Activated naive CD8-positive, alpha-beta T cell treated with anti-CD3 and anti-CD28 coated beads for 36 hours (primary cell): ENCODE measurements at places on chromosomes 16 and 17.

GRCh38 chr16:9913604-9914326 is 268.5 kb downstream of the GRIN2A start:
- no peak for DNase-seq

DNA sequence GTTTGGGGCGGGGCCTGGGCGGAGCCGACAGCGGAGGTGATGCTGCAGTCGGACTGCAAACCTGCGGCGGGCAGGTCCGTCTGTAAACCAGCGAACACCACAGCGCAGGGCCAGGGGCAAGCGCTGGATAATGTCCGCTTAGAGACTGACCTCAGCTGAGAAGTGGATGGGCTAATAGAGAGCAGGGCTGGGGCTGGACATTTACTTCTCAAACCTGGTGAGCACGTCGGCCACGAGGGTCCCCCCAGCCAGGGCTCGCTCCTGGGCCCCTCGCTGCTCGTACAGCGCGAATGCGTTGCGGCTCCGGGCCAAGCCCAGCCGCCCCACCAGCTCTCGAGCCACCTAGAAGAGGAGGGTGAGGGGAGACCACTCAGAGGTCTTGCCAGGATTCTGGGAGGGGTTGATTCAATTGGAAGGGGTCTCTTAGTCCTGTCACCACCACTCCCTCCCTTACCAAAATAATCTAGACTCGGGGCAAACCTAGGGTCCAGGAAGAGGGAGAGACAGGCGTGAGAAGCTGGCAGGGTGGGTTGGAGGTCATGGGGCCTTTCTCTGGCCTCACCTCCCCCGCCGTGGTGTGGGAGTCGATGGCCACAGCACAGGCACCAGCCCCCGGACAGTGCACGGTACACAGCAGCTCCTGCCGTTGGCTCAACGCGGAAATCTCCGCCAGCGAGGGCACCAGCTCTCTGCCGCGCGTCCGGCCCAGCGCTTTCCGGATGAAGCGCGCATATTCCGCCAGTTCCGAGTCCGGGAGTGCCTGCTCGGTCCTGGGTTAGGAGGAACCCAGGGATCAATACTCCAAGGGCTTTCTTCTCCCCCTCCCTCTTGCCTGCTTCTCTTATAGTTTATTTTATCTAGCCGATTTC is 5.8 kb downstream of the PLEKHH3 start:
- no peak for DNase-seq

DNA sequence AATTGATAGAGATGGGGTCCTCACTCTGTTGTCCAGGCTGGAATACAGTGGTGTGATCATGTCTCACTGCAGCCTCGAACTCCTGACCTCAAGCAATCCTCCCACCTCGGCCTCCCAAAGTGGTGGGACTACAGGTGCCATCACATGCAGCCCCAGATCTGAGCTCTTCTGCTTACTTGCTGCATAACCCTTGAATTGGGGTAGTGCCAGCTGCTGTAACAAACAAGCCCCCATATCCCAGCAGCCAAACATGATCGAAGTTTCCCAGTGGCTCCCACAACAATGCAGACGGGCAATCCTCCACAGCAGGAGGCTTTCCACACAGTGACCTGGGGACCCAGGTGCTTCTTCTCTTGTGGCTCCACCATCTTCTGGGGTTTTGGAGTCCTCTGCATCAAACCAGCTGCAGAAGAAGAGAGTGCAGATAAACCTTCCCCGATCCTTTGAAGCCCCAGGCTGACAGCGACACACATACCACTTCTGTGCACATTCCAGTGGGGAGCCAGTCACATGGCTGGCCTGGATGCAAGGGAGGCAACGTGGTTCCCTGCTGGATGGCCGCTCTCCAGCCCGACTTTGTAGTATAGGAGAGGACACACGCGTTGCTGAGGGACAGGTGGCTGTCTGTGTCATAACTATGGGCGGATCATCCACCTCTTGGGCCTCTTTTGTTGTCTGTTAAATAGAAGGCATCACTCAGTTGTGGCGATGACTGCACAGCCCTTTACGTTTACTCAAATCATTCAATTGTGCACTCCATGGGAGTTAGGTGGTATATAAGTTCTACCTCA is 16.7 kb downstream of the SBK1 start:
- no peak for DNase-seq

DNA sequence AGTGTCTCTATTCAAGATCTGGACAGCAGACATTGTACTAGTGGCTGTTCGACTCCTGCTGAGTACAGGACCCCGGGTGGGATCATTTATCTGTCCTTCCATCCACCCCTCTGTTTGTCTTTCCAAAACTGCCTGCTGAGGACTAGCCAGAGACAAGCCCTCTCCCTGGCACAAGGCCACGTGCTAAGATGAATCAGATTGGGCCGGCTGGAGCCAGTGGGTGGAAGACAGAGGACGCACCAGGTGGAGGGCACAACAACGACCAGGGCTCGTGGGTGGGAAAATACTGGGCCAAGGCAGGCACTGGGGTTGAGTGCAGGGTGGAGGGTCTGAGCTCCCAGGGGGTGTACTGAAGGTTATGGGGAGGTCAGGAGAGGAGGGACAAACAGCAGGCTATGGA is 1.4 kb upstream of the CA7 start:
- no peak for DNase-seq

- no peak for DNase-seq
Measured at GRCh38 chr17:74643826-74644225, 20.3 kb upstream of the CD300E start.

- no peak for DNase-seq
Measured at GRCh38 chr16:64309398-64310110, 812.3 kb downstream of the CDH11 start.

- no peak for DNase-seq
Measured at GRCh38 chr16:80620736-80621605, 80.2 kb downstream of the DYNLRB2 start.

- DNase-seq, result no peak
Measured at GRCh38 chr17:15012351-15012980, 252.7 kb downstream of the PMP22 start.

GRCh38 chr16:66399031-66399430 is 28.1 kb upstream of the BEAN1 start:
- DNase-seq, result no peak

GRCh38 chr16:9801651-9802050 is 380.6 kb downstream of the GRIN2A start:
- no peak for DNase-seq

DNA sequence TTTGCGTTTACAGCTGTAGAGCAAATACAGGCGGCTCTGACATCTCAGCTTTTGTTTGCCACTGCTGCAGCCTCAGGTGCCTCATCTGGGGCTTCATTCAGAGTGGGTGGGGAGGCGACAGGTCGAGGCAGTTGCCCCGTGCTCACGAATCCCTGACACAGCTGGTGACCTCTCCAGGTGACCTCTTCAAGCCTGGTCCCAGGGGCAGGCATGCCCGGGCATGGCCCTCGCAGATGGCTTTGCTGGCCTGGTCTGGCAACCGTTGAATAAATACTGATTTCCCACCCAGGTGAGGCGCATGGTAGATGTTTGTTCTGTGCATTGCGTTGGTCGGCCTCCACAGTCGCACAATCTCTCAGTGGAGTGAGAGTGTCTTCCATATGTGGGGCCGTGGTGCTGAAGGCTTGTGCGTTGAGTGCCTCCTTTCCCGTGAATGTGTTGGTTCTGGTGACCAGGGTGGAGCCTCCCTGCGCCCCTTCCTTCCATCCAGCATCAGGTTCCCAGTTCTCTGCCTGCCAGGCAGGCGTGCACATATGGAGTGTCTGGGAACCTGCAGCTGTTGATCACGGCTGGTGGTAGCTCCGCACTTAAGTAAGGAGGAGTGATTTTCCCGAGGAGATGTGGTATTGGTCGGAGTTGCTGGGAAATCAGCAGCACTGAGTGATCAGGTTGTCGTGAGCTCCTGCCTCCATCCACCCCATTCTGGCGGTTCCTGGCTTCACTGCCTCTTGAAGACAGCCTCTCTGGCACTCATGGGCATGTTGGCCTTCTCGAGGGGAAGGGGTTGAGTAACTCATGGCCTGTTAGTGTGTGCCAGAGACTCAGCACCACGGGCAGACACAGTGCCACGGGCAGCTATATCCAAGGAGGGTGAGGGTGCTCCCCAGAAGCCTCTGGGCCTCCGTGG is 149.7 kb downstream of the RPTOR start:
- no peak for DNase-seq

GRCh38 chr17:76174037-76174436 is 33.0 kb upstream of the FOXJ1 start:
- no peak for DNase-seq

GRCh38 chr17:1512351-1512750 is 4.1 kb downstream of the INPP5K start:
- DNase-seq, result no peak

- no peak for DNase-seq
Measured at GRCh38 chr16:69116256-69116875, 10.9 kb downstream of the HAS3 start.

- no peak for DNase-seq
Measured at GRCh38 chr17:16222406-16222805, 5.4 kb downstream of the PIGL start.

DNA sequence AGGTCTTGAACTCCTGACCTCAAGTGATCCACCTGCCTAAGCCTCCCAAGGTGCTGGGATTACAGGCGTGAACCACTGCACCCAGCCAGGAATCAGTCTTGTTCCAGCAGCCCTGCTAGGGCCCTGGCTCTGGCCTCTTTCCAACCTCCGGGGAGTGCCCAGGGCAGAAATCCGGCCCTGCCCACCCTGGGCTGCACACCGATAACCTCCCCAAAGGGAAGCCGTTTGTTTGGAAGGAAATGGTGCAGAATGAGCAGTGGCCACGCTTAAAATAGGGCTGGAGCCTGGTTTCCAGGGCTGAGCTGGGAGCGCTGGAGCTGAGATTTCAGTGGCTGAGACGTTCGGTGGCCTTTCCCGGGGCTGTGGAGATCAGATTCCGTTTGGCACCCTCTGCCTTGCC is 17.8 kb upstream of the EMP2 start:
- no peak for DNase-seq

DNA sequence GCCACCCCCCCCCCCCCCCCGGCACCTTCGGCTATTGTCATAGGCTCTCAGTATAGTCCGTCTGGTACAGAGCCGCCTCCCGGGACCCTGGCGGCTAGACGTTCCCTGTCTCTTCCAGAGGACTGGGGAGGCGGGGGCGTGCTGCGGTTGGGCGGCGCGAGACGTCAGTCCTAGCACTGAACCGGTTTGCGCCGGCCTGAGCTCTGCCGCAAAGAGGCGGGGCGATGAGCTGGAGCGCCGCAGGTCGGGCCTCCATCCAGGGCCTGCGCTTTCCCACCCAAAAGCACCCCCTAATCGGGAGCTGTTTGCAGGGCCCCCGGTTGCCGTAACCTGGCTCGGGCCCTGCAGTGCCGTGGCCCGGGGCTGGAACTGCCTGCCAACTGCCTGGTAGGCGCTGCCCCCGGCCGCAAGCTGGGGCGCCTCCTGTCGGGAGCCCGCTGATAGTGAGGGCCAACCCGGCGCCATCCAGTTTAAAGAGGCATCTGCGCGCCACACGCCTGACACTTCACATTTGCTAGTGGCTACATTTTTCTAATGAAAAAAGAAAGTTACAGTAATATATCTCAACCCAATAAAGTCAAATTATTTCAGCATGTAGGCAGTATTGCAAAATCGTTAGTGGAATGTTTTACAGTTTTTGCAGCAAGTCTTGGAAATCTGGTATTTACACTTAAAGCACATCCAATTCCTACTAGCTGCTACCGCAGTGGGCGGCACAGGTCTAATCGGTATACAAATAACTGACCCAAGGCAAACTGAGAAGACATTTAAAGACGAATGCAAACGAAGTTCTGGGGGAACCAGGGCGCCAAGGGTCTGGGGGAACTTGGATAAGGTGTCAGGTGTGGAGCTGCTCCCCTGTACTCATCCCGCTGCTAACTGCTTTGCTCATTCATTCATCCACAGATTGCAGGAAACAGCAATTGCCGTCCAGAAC is 753 bp upstream of the USP22 start:
- peak; percentile 98 for DNase-seq

- no peak for DNase-seq
Measured at GRCh38 chr16:5065813-5066212, at the start of gene C16orf89. Gene C16orf89, minus strand, starts transcription at chr16:5065956. Its CDS starts 48 bp downstream, at chr16:5065908.

- peak; percentile 47 for DNase-seq
Measured at GRCh38 chr17:76262732-76263344, 2.3 kb upstream of the UBALD2 start.

DNA sequence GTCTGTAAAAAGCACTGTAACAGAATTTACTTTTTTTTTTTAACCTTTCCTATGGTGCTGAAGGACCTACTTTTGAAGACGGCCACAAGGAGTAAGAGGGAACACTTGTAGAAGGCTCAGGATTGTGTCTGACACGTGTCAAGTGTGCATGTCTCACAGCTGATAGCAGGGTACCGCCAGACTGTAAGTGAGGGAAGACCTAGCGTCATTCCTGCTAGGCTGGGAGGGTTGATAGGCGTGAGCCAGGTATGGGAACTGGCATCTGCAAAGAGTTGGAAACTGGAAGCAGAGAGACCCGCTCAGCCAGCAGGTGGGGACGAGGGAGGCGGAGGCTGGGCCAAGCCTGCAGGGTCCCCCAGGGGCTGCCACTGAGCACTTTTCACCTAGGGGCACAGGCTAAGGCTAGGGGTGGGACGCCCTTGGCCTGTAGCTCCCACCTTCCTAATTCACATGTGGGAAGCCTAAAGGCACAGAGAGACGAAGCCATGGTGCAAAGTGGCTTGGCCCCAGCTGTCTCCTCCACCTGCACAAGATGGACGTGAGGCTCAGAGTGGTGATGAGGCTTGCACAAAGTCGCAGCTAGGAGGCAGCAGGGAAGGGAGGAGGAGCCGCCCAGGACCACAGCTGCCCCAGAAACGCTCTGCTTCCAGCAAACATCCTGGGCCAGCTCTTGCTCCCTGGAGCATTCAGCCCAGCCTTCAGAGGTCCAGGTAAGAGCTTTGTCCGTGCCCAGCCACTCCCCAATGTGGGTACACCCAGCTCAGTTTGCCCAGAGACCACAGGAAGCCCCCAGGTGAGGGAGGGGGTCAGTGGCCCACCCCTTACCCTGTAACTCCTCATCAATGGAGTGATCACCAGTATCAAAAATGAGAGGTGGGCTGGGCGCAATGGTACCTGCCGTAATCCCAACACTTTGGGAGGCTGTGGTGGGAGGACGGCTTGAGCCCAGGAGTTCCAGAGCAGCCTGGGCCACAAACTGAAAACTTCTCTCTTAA is 18.9 kb downstream of the VASN start:
- no peak for DNase-seq

- DNase-seq, result no peak
Measured at GRCh38 chr17:56570199-56570598, 23.3 kb upstream of the NOG start.

DNA sequence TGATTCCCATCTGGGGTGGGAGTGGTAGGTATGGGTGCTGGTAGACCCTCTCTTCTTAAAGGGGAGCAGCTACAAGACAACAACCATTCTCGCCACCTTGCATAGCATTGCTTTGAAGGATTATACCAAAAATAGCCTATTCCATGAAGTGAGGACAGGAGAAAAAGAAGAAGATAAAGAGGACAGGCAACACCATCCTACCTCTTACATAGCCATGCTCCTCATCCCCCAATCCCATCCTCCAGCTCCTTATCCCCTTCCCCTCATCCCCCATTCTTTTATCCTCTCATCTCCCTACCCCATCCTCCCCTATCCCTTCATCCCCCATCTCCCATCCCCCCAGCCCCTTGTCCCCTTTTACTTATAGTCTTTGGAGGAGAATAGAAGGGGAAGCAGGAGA is 29.1 kb downstream of the CCDC182 start:
- DNase-seq, result no peak
